ENCODE measurements at places on chromosomes 3 and 15.
A peak's percentile ranks its signal among the peaks of the same experiment; 100 is the strongest.

GRCh38 chr3:44074181-44074580 is 167.5 kb upstream of the TOPAZ1 start:
- no peak for DNase-seq

GRCh38 chr15:35130245-35130644 is 45.1 kb upstream of the NANOGP8 start:
- DNase-seq = no peak

DNA sequence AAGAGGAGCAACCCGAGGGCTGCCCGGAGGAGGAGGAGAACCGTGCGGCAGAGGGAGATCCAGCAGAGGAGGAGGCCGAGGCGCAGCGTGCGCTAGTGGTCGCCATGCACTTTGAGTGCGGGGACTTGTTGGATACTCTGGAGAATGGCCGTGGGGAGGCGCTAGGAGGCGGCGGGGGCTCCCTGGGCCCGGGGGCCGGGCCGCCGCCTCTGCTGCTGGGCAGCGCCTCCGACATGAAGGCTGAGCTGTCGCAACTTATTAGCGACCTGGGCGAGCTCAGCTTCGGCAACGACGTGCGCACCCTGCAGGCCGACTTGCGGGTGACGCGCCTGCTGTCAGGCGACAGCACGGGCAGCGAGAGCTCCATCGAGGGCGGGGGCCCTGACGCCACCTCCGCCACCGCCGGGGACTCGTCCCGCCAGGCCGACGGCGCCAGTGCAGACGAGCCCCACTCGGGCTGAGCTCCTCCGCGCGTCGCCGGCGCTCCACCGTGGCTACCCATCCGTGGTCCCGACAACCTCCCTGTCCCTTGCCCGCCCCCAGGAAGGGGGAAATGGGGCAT is 2.0 kb downstream of the FAM43A start:
- peak; percentile 86 for DNase-seq

DNA sequence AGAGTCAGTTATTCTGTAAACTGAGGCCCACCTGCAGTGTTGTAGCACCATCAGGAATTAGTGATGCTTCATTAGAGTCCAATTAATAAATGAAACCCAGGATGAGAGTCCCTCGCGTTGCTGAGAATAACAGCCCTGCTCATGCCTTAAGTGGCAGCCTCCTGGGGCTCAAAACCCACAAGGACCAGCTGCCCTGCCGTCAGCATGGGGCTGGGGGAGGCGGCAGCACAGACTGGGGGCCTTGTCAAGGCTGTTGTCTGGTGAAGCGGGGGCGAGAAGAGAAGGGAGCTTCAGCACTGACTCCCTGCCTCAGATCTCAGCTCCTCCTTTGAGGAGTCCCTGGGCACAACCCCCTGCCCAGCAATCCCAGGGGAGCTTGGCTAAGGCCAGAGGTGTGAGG is 21.0 kb downstream of the CCDC33 start:
- no peak for DNase-seq

DNA sequence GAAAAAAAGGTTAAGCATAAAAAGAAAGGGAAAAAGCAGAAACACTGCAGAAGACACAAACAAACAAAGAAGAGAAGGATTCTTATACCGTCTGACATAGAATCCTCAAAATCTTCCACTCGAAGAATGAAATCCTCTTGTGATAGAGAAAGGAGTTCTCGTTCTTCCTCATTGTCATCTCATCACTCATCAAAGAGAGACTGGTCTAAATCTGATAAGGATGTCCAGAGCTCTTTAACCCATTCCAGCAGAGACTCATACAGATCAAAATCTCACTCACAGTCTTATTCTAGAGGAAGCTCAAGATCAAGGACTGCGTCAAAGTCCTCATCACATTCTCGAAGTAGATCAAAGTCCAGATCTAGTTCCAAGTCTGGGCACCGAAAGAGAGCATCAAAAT is 16.5 kb upstream of the ZBTB47 start:
- no peak for DNase-seq

DNA sequence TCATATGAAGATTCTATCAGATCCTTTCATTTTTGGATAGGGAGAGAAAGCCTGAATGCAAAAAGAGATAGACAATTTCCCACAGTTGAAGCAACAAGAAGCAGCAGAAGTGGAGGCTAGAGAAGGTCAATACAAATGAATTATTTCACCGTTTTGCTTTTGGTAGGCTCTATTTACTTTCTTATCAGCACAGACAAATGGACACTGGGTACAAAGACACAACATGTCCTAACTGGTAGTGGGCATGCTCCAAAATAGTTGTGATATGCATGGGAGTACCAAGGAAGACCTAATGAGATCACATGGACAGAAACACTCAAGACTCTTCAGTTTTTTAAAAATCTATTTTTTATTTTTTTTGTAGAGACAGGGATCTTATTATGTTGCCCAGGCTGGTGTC is 99.4 kb downstream of the XRN1 start:
- DNase-seq = no peak
